ENCODE measurements at places on chromosomes 3 and 15.

GRCh38 chr15:100269831-100270230, 71.9 kb downstream of the ADAMTS17 start:
- no peak for DNase-seq

DNA sequence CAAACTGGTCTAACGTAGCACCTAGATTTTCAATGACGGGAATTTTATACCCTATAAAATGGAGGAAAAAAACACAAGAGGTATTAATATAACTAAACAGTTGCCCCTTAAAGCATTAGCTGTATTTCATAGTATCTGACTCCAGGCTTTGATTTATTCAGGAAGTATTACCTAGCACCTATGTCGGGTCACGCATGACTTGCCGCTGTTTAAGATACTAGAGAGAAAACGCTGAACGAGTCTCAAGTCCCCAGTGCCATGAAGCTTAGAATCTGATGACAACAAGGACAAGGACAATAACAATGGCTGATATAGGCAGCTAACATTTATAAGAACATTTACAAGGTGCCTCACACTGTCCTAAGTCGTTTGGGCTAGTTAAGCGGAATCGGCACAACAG, 1.9 kb downstream of the SNRPA1 start:
- DNase-seq, result no peak

- peak; percentile 15 for DNase-seq
Measured at GRCh38 chr3:194285850-194286197, 65.3 kb downstream of the CPN2 start.

DNA sequence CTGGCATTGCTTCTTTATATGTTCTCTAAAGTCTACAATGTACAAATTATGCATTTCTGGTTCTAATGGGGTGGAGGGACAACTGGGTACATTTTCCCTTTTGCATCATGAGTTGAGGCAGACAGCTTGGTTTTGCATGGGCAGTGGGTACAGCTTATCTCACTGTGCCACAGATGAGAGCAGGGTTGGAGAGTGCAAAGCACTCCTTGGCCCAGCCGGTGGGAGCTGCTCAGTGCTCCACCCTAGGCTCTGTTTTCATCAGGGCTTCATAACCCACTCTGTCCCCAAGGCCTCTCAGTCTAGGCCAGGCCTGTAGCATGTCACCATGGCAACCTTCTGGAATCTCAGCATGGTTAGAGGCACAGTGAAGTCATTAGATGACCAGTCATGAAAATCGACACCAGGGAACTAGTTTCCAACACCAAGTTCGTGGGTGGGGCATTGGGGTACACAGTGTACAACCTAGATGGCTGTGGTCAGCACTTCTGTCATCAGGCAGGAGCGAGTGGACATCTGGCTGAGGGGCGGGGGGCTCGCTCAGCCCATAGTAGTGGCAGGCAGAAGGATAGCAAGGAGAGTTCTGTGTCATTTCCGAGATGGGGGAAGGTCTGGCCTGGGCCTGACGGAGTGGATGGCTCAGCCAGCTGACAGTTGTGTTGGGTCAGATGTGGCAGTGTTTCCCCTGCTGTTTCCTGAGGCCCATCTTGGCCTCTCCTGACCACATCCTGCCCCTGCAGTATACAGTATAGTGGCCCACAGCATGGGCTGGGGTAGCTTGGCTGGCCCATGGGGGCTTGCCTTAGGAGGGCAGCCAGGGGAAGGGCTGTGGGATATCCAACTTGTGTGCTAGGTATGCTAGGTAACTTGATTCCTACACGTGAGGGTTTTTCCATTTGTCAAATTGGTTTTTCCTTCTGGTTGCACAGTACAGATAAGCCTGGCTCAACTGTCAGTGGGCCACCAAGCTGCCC, 75.7 kb upstream of the PRR23C start:
- DNase-seq, result peak; percentile 58

DNA sequence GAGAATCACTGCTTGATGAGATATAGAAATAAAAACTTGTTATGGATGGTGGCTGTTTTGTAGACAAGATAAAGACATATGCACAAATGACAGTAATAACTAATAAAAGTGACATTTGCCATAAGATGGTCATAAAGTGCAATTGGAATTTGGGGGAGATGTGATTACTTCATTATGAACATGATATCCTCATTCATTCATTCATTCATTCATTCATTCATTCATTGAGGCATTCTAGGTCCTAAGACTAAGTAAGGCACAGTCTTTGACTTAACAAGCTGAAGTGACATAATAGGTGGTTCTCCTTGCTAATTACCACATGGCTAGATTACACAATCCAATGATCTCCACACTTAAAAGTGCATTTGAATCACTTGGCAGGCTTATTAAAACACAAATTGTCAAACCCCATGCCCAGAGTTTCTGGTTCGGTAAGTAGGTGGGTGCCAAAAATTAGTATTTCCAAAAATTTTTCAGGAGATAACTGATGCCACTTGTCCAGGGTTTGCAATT, 18.9 kb downstream of the RAP2B start:
- DNase-seq, result peak; percentile 34

- DNase-seq, result peak; percentile 45
Measured at GRCh38 chr15:69311319-69311721, 12.6 kb downstream of the PAQR5 start.

- DNase-seq, result peak; percentile 92
Measured at GRCh38 chr15:90184119-90184785, 16.9 kb upstream of the SEMA4B start.

- peak; percentile 54 for DNase-seq
Measured at GRCh38 chr15:68930268-68931022, at the start of gene SPESP1. SPESP1 (plus strand) TSS chr15:68930525; CDS start chr15:68930654, 129 bp downstream.

GRCh38 chr15:97890307-97890706, 70.2 kb upstream of the ARRDC4 start:
- DNase-seq, result no peak

GRCh38 chr15:71634820-71635560, 175.4 kb upstream of the NR2E3 start:
- DNase-seq, result no peak

DNA sequence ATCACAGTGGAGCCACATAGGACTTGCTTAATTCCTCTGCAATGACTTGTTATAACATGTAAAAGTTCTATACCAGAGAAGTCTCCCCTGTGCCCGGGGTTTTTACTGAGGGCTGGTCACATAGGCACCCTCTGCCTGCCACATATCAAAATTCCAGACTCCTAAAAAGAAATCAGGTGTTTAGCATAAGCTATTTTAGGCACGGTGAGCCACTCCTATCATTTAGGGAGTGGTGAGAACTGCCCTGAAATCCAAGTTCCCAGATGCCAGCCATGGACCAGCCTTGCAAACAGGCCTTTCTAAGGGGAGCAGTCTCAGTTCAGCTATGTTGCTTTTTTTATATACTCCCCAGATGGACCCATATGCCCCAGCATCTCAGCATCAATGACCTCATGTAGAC, 130.3 kb downstream of the THSD4 start:
- no peak for DNase-seq

DNA sequence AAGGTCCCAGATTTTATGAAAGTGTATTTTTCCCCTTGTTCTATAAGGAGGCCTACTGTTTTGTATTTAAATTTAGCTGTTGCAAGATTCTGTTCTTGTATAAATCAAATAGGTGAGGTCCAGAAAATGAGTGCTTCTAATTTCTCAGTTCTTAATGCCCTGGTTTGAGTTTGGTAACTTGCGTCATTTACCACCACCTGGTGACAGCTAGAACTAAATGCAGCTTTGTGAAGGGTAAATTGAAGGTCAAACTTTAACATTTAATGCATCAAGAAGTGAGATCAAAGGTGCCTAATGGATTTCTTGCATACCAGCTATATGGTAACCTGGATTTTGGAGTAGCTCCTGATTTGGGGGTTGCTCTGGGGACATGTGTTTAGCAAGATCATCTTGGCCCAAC, 50.7 kb upstream of the POLR2M start:
- DNase-seq, result no peak

DNA sequence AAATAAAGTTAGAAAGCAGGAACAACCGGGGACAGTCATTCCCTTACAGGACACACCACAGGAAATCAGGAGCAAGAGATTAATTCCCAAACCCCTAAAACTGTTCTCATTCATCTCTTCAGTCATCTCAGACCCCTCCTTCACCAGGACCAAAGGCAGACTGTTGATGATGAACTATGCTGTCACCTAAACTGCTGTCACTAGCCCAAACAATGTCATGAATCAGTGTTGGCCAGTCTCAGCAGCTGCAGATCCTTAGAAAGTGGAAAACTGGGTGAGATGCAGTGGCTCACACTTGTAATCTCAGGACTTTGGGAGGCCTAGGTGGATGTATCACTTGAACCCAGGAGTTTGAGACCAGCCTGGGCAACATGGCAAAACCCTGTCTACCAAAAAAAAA, 909.6 kb downstream of the ROBO1 start:
- no peak for DNase-seq

DNA sequence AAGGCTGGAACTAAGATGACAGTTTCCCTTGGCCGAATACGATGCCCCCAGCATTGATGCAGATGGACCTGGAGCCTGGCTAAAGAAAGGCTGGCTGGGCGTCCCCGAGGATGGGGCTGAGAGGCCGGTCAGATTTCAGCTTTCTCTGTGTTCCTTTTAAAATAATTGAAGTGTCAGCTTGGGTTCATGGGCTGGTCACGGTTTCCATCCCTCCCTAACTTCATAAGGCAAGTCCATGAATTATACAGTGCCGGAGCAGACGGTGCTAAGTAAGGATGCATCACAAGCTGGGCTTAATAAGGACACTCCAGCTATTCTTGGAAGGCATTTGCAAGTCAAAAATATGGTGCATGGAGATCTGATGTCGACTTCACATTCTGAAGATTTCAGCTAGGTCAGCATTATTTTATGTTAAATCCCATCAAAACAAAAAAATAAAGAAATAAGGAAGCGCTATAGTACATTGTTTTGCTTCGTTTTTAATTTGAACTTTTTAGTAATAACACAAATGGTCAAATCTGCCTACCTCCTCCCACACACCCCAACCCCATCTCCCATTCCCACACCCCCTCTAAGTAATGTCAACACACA, 220.8 kb downstream of the RPLP1 start:
- DNase-seq, result no peak

DNA sequence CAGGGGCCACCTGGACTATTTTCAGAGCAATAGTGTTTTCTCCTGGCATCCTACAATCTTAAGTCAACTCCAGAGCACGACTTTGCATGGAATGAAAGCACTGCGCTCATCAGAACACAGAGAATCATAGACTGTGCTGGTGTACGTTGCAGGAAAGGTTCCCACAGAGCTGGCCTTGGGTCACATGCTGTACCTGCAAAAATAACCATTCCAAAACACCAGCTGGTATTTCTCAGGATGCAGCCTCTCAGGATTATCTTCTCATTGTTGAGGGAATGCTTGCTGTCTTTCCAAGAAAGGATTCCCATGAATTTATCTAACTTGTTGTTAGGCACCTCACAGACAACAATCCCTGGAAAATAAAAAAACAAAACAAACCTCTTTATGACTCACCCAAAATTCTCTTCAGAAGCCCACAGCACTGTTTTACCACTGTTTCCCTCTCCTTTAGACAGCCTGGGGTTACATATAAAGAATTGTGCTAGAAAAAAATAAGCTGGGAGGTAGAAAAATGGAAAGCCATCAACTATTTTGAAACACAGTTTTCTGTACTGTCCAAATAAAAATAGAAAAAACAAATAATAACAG, 131.7 kb downstream of the ATP8B4 start:
- peak; percentile 81 for DNase-seq
